Activated CD8-positive, alpha-beta T cell treated with anti-CD3 and anti-CD28 coated beads for 36 hours (primary cell): ENCODE measurements at places on chromosomes 13 and 19. TPM values are rescaled to one million over a fixed set of nuclear protein-coding genes. Genes with fewer than 3 reads are reported as not detected.

ATP4A gene
- total RNA-seq = not detected

- no peak for DNase-seq
These were observed 136.6 kb upstream of the USP29 start for GRCh38 chr19:56983171-56983570.

DNA sequence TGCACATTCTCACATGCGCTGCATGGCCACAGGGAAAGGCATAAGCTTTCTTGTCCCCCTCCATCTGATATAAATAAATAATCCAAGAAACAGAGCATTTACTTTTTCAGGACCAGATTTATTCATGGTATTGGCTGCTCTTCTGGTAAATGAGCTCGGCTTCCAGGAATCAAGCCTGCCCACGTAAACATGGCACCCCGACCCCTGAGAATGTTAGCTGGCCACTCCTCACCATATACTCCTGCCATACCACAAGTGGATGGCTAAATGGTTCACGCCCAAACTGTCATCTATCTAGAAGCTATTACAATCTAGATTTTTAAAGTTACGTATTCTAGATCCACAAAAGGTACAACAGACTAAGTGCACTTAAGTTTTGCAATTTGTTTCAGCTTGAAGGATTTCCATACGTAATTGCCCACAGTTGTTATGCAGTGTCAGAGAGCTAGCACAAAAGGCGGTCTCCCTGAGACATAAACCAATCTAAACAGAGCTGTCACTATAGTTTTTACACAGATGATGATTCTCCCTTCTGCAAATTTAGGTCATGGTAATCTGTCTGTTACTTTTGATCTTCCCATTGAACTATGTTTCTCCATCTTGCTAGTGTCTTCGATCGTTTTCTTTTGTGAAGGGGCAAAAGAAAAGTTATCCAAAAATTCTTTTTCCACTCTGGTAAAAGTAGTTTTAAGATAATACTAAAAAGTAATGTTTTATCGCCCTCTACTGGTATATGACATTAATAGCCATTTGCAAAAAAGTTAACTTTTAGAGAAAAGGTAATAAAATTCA lies 16.2 kb upstream of the FOXO1 start:
- no peak for DNase-seq

DNA sequence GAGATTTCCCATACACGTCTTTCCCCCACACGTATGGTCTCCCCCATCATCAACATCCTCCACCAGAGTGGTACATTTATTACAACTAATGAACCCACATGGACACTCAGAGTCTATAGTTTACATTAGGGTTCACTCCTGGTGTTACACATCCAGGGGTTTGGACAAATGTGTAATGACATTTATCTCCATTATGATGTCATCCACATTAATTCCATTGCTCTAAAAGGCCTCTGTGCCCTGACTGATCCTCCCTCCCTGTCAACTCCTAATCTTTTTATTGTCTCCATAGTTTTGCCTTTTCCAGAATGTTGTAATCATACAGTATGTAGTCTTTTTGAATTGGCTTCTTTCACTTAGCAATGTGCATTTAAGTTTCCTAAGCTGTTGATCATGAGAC lies 8.2 kb downstream of the ZNF383 start:
- DNase-seq = no peak

- no peak for DNase-seq
These were observed 75.6 kb downstream of the MIPEP start for GRCh38 chr13:23813635-23814034.

- no peak for DNase-seq
These were observed 12.4 kb downstream of the PDE4A start for GRCh38 chr19:10432736-10433130.

- no peak for DNase-seq
These were observed 75.3 kb upstream of the UQCRFS1 start for GRCh38 chr19:29288256-29288655.
